Upper lobe of left lung (tissue), 6 donors: ENCODE measurements at places on chromosomes 4 and X.

DNA sequence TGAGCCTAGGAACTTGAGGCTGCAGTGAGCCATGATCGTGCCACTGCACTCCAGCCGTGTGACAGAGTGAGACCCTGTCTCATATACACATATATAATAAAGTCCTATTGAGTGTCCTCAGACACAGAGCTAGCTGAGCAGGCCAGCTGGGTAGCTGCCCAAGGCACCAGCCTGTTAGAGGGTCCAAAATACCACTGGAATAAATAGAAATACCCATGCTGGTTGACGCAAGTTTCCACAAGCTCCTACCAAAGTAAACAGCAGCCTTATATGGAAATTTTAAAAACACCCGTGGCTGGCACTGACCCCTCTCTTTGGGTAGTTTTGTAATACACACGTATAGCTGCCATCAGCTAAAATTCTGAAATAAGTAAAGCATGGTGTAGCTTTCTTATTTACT lies 348.6 kb downstream of the BCOR start:
- no peak for DNase-seq

DNA sequence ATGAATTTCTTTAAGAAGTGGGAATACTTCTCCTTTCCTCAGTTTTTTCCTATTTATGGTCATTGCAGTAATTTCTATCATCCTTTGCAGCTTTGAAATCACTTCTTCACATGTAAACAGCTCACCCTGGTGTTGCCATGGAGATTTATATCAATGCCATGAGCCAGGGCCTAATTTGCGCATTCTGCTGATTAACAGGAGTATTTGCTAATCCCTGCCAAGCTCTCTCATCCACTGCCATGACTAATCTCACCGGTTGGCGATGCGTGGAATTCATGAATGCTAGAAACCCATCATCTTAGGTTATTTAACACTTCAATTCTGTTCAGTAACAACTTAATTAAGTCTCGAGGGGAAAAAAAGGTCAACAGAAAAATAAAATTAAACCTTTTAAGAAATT lies 11.8 kb upstream of the FGF13 start:
- no peak for DNase-seq

- DNase-seq: no peak
Measured at GRCh38 chr4:139863531-139863930, 197.9 kb downstream of the MGST2 start.

DNA sequence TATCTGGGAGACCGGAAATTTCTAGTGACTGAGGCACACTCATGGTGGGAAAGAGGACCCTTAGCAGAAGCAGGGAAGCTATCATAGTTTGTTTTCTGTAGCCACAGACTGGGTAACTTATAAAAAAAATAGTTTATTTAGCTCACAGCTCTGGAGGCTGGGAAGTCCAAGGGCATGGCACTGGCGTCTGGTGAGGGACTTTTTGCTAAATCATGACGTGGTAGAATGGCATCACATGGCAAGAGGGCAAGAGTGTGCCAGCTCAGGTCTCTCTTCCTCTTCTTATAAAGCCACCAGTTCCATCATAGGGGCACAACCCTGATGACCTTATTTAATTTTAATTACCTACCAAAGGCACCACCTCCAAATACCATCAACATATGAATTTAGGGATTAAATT lies 13.3 kb downstream of the APLN start:
- DNase-seq: no peak
